A549 treated with Mapracorat at 1 μM for 4 hours (cell line): ENCODE measurements at places on chromosomes 2 and 18. TPM values are rescaled to one million over a fixed set of nuclear protein-coding genes. Genes with fewer than 3 reads are reported as not detected.

VSNL1 gene
- total RNA-seq = not detected in 5 replicates

NPPC gene
- total RNA-seq = 0.31 to 0.59 TPM (median 0.40 TPM) in 4 of 5 replicates, not detected in the other

MTX2 gene
- 40.3 to 46.4 TPM (median 41.8 TPM) in 5 replicates for total RNA-seq

DPYSL5 gene
- total RNA-seq = 3.6 to 7.7 TPM (median 5.3 TPM) in 5 replicates

GALNT1 gene
- total RNA-seq = 55.7 to 77.2 TPM (median 74.1 TPM) in 5 replicates

HJURP gene
- total RNA-seq = 58.1 to 61.5 TPM (median 59.1 TPM) in 5 replicates

APCDD1 gene
- total RNA-seq = not detected in 5 replicates

PRKAG3 gene
- total RNA-seq = not detected in 5 replicates

RAB6C gene
- total RNA-seq = not detected in 5 replicates

ANKRD30B gene
- total RNA-seq = not detected in 5 replicates

ERBB4 gene
- not detected in 5 replicates for total RNA-seq

LRRC30 gene
- not detected in 5 replicates for total RNA-seq

RAD51AP2 gene
- not detected in 5 replicates for total RNA-seq

LYG2 gene
- total RNA-seq = not detected in 5 replicates

TUBB8B gene
- 0.18 TPM in 1 of 5 replicates, not detected in the others for total RNA-seq

TWIST2 gene
- 10.0 to 17.5 TPM (median 16.6 TPM) in 5 replicates for total RNA-seq

UGT1A3 gene
- 0.10 to 0.31 TPM (median 0.26 TPM) in 3 of 5 replicates, not detected in the others for total RNA-seq

SLC9A2 gene
- 2.5 to 2.9 TPM (median 2.8 TPM) in 5 replicates for total RNA-seq

AMER3 gene
- total RNA-seq = not detected in 5 replicates

RAB31 gene
- 18.1 to 24.3 TPM (median 22.0 TPM) in 5 replicates for total RNA-seq

REG1A gene
- not detected in 5 replicates for total RNA-seq

SLC23A3 gene
- total RNA-seq = 0.59 to 1.1 TPM (median 0.86 TPM) in 5 replicates

SPDYA gene
- 0.13 to 0.28 TPM (median 0.17 TPM) in 4 of 5 replicates, not detected in the other for total RNA-seq

CNTNAP5 gene
- total RNA-seq = not detected in 5 replicates

CDK15 gene
- total RNA-seq = not detected in 5 replicates

GKN2 gene
- total RNA-seq = 2.2 to 4.7 TPM (median 2.4 TPM) in 5 replicates

VIT gene
- total RNA-seq = not detected in 5 replicates

RAB12 gene
- total RNA-seq = 22.2 to 30.6 TPM (median 25.1 TPM) in 5 replicates

ADCYAP1 gene
- not detected in 5 replicates for total RNA-seq

PDE1A gene
- 0.11 to 0.15 TPM (median 0.12 TPM) in 4 of 5 replicates, not detected in the other for total RNA-seq

KCNG3 gene
- total RNA-seq = 0.59 to 0.86 TPM (median 0.70 TPM) in 5 replicates

CRYGD gene
- total RNA-seq = not detected in 5 replicates
